ENCODE measurements at places on chromosomes 2 and 18.

GRCh38 chr2:14635391-14635871 is 2.9 kb downstream of the LRATD1 start:
- DNase-seq, result no peak

DNA sequence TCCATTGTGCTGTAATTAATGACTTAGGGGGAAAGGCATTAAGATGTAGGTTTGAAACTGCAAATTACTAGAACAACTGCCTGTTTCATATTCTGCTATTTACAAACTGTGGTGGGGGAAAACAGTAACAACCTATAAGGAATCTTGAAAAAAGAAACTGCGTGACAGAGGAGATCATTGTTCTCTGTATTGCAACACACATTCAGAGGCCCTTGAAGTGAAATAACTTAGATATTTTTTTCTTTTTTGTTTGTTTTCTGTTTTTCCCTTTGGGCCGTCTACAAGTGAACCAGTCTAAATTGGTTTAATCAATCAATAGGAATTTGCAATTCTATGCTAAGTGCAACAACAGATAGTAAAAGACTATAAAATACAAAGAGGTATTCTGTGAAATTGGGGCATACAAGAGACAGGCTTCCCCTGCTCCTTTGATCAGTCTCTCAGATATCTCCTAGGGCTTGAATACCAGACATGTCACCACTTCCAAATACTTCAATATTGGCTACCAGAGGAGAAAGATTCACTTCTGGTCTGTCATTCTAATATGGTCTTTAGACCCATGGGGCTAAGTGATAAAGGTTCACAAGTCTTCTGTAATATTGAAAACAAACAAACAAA is 2055.1 kb upstream of the CELF4 start:
- no peak for DNase-seq

DNA sequence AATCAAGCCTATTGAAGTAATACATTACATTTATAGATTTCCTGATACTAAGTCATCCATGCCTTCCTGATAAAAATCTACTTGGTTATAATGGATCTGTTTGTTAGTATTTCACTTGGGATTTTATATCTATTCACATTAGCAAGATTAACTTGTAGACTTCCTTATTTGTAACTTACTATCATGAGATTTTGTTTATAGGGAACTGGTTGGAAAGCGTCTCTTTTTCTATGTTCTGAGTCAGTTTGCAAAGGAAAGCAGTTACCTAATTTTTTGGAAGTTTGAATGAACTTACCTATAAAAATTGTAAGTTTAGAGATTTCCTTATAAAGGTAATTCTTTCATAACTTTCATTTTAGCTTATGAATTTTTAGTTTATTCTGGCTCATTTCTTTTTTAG is 141.4 kb downstream of the SMAD7 start:
- no peak for DNase-seq

DNA sequence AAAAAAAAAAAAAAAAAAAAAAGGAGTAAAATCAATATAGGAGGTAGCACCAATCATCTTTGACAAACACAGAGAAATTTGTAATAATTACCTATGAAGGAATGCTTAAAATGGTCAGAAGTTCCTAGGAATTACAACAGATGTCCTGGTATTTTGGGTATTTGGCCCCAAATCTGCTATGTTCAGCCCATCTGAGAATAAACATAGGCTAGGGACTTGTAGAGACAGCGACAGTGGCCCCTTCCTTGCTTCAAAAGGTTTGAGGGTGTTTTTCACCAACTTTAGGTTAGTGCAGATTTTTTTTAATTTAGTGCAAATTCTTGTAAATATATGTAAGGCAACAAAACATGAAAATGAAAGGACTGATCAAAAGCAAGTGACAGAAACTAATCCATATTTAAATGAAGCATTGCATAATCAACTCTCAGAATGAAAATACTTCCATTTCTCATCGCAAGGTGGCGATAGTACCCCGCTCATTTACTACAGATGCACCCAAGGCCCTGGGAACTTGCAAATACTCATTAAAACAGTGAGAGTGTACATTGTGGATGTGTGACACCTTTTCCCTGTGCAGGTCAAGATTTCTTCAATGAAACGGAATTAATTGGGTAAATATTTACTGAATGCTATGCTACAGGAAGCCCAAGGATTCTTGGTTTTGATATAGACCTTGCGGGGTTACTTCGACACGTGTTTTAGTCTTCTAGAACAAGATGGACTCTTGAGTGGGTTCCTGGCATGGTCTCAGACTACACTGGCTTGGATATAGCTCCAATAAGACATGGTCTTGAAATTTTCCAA is 44.6 kb downstream of the FAM124B start:
- peak; percentile 17 for DNase-seq

DNA sequence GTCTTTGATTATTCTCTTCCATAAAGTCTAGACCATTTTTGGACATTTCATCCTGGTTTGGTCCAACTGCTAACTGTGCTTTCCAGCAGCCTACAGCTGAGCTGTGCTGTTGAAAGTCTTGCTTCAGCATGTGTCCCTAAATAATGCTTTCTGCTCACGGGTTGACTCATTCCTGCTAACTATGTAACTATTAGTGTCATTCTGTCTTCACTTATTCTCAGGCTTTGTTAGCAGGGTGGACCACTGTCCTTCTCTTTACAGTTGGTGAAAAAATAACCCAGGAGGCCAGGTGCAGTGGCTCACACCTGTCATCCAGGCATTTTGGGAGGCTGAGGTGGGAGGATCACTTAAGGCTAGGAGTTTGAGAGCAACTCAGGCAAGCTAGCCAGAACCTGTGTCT is 8.9 kb downstream of the ADAM23 start:
- no peak for DNase-seq
